ENCODE measurements at places on chromosomes 12 and 14.

DNA sequence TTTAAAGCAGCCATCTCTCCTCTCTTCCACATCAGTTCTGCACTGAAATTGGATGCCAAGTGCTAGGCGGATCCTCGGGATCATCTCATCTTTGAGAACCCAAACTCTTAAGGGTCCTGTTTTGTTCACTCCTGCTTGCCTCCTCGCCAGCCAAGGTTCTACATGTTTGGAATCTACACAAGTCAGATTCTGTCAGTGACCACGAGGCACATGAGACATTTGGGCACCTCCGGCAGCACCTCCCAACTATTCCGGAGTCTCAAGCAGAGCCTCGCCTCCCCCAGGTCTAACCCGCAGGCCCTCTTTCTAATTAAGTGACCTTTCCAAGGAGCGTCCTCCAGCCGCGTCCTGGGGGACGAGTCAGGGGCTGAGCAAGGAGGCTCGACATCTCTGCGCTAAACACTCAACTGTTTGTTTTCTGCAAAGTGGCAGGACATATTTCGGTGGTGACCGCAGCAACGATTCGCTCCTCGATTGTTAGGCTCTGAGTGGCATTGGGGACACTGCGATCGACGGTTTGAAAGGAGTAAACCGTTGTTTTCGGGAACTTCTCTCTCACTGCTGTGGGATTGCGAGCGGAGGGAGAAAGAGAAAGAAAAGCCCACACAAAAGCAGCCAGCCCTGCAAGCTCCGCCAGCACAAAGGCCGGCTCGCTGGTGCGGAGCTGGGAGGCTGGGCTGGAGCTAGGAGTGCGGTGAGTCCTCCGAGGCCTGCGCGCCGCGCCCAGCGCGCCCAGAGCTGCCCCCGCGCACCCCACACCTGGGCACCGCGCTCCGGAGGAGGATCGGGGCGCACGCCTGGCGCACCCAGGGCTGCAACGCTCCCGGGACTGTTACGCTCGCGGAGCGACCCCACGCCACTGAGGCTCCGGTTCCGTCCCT lies 640 bp downstream of the ARMH4 start:
- DNase-seq: peak; percentile 25

DNA sequence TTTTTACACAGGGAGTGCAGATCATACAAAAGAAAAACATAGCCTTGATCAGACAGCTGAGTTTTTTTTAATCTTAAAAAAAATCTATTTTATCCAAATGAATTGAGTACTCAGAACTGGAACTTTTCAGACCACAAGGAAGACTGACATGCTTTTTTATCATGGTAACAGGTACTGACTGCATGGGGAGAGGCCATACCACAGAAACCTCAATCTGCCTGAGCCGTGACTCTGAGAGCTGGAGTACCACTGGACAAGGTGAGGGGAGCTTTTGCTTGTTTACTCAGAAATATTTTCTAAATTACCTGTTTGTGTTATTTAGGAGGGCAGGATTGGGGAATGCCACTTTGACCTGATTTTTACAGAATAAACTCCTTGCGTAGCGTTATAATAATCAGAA lies 143.9 kb downstream of the ALX1 start:
- DNase-seq: no peak

GRCh38 chr12:1616233-1617066 lies 12.6 kb upstream of the WNT5B start:
- no peak for DNase-seq

- no peak for DNase-seq
Measured at GRCh38 chr12:57891542-57892228, 45.2 kb upstream of the CTDSP2 start.

Data from amniotic epithelial cell (primary cell).